ENCODE measurements at places on chromosomes 1 and 21.
A peak's percentile ranks its signal among the peaks of the same experiment; 100 is the strongest.

DNA sequence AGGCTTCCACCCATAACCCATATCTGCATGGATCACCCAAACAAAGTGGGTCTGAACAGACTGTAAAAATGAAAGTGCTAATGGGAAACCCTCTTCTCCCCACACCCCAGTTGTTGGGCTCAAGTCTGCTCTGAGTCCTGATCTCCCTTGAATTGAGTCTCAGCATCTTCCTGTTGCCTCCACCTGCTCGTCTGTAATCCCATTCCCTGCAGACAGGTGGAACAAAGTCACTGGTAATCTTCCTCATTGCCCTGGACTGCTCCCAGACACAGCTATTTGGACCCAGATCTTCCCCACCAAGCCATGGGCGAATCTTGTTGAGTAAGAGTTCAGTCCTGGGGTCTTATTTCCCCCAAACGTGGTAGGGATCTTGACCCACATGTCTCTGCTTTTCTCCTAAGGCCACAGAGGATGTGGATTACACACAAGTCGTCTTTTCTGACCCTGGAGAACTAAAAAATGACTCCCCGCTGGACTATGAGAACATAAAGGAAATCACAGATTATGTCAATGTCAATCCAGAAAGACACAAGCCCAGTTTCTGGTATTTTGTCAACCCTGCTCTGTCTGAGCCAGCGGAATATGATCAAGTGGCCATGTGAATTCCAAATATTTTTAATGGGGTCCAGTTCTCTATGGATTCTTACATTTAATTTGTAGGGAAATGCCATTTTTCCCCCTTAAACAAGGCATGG, 15.7 kb downstream of the AVPR1B start:
- DNase-seq = no peak

GRCh38 chr1:150765296-150765976, at the start of gene CTSS:
Gene CTSS, minus strand, starts transcription at chr1:150765778. Its CDS starts 1,015 bp downstream, at chr1:150764763.
- no peak for DNase-seq

- peak; percentile 63 for DNase-seq
Measured at GRCh38 chr1:107965110-107965991, at the start of gene VAV3. Gene VAV3, minus strand, starts transcription at chr1:107965180. Its CDS starts 311 bp downstream, at chr1:107964869.

DNA sequence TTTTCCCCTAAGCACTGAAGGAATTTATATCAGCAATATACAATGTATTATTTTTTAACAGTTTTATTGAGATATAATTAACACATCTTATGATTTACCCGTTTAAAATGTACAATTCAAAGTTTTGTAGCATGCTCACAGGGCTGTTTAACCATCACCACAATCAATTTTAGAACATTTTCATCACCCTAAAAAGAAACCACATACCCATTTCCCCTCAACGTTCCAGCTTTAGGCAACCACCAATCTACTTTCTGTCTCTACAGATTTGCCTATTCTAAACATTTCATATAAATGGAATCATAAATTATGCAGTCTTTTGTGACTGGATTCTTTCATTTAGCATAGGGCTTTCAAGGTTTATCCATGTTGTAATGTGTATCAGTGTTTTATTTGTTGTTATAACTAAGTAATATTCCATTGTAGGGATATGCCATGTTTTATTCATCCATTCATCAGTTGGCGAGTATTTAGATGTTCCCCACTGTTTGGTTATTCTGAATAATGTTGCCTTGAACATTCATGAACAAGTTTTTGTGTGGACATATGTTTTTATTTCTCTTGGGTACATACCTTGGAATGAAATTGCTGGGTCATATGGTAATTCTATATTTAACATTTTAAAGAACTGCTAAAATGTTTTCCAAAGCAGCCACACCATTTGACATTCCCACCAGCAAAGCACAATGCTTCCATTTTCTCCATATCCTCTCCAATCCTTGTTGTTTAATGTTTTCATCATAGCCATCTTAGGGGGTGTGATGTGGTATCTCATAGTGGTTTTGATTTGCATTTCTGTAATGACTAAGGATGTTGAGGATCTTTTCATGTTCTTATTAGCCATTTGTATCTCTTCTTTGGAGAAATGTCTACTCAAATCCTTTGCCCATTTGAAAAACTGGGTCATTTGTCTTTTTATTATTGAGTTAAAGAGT, 188.5 kb downstream of the TM2D1 start:
- DNase-seq = no peak

- DNase-seq = no peak
Measured at GRCh38 chr1:41496080-41497055, 11.9 kb upstream of the EDN2 start.

DNA sequence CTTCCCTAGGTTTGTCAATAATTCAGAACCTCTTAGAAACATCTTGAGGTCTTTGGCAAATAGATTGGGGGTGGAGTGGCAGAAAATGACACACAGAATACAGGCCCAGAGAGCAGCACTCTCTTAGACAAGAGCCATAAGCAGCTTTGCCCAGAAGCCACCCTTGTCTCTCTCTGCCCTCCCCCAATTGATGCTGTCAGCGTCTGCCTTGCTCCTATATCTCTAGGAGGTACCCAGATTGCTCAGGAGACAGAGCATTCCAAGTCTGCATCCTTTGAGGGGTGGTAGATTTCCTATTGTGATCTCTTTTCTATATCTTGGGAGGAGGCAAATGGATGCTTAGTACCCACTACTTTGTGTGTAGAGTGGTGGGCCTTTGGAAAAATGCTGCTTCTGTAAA, 1.8 kb downstream of the RGL1 start:
- no peak for DNase-seq

GRCh38 chr1:209485167-209485566, 98.3 kb upstream of the CAMK1G start:
- no peak for DNase-seq

- no peak for DNase-seq
Measured at GRCh38 chr1:73635021-73635420, 563.0 kb downstream of the LRRIQ3 start.

DNA sequence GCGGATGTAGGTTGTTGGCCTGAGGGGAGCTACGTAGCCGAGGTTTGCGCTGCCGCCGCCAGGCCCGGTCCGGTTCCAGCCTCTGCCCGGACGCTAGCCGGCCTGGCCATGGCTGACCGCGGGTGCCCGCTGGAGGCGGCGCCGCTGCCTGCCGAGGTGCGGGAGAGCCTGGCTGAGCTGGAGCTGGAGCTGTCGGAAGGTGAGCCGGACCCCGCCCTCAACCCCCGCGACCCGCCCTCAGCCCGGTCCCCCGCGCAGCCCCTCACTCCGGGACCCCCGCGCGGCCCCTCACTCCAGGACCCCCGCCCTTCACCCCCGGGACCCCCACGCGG, 299 bp downstream of the DIP2A start:
- no peak for DNase-seq

- no peak for DNase-seq
Measured at GRCh38 chr1:159180516-159180915, 9.1 kb downstream of the CADM3 start.

DNA sequence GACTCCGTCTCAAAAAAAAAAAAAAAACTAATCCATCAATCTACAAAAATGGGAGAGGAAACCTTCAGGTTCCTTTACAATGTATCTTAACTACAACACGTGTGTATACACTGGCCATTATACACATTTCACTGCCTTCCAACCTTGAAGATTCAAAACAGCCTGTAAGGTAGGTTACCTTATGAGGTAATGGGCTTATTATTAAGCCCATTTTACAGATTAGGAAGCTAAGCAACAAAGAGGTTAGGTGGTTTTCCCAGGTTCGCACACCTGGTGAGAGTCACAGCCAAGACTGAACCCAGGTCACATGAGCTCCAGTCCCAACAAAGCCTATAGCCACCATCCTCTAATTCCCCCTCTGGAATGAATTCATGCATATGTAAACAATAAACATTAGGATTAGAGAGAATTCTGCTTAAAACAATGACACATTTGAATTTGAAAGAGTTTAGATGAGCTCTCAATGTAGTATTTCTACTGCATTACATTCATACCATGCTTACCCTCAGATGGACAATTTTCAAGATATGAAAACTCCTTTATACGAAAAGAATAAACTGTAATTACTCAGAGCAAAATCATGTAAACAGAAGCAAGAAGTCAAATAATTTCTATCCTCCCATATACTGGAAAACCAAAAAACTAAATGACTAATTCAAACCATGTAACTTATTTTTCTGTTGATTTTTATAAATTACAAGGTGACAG, 54.8 kb downstream of the EIF4G3 start:
- DNase-seq = no peak

DNA sequence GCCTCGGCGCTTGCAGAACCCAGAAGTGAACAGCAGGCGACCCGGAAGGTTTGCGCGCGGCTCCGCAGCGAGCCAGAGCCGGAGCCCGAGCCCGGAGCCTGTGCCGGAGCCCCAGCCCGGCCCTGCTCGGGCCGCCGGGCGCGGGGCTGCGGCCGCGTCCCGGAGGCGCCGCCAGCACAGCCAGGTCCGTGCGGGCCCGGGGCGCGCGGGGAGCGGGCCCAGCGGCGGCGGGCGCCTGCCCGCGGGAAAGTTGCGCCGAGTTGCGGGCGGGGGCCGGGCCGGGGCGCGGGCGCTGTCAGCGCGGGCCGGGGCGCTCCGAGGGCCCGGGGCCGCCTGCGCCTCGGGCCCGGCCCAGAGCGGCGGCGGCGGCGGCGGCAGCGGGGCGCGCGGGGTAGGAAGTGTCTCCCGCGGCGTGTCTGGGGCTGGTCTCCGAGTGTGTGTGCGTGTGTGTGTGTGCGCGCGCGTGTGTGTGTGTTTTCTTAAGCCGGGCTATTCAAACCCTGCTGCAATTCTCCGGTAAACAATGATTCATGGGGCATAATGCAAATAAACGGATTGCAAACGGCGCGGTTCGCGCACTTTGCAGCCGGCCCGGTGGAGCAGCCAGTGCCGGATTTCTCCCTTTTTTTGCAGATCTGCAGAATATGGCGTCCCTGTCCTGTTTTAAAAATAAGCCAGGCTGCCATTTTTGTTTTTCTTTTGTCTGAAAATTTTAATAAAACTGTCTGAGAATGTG, at the start of gene ZNF362:
TSS of gene ZNF362 (plus strand) at position 22 of the 736 bp plus-strand sequence. CDS start 14,083 bp downstream, outside the sequence.
- DNase-seq = peak; percentile 54

DNA sequence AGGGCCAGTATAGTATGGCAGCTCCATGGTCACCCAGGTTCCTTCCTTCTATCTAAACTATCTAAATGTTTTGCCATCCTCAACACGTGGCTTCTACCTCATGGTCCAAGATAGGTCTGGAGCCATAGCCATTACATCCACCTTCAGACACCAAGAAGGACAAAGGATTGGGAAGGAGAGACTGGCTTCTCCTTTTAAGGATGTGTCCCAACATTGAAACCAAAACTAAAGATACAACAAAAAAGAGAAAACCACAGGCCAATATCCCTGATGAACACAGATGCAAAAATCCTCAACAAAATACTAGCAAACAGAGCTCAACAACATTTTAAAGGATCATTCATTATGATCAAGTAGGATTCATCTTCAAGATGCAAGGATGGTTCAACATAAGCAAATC, 24.8 kb downstream of the HSD11B1 start:
- no peak for DNase-seq

DNA sequence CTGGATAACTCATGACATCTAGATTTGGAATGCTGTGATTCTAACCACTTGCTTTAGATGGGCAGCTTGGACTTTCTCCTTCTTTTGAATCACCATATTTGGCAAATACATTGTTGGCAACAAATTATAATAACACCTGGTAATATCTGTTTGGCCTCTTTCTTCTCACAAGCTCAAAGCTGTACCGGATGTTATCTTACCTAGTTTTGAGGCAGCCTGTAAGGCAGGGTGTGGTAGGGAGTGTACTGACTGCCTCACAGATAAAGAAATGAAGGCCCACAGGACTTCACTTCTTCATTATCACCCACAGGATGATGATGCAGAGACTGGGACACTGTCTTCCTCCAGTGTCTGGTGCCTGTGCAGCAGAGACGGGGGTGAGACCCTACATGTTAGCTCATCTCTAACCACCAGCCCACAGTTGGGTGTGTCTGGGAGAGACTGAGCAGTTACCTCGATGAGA, 28.5 kb downstream of the TUFT1 start:
- peak; percentile 3 for DNase-seq

GRCh38 chr1:12185036-12185917, 18.5 kb downstream of the TNFRSF1B start:
- no peak for DNase-seq

GRCh38 chr1:57683037-57683942, 259.4 kb upstream of the DAB1 start:
- no peak for DNase-seq

DNA sequence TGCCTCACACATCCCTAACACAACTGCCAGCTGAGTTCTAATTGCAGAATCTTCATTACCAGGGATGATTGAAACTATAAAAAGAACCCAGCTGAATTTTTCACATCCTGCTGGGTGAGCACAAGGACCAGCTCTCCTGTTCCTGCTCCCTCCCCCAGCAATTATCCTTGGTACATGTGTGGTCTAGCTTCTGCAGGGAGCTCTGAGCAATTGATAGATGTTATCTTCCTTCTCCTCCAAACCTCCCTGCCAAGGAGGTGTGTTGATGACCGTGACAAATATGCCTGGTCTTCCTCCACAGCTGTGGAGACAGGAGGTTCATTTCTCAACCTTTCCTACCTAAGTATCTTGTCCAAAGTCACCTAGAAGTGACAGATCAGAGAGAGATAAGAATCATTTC, 65.3 kb upstream of the MAN1A2 start:
- DNase-seq = no peak

DNA sequence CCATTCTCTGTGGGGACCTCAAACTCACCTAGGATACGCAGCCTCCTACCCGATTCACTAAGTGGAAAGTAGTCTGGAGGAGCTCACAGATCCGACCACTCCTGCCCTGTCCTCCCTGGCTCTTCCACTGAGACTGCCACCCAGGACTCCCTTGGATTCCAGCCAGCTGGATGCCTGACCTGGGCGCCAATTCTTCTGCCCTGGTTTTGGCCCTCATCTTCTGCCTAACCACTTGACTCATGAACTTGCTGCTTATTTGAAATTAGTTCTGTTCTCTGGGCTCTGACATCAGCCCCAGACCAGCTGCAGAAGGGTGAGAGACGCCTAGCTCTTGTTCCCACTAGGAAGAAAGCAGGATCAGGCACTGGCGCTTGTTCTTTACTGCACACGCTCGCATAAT, 48.9 kb downstream of the SLC35D1 start:
- DNase-seq = no peak

DNA sequence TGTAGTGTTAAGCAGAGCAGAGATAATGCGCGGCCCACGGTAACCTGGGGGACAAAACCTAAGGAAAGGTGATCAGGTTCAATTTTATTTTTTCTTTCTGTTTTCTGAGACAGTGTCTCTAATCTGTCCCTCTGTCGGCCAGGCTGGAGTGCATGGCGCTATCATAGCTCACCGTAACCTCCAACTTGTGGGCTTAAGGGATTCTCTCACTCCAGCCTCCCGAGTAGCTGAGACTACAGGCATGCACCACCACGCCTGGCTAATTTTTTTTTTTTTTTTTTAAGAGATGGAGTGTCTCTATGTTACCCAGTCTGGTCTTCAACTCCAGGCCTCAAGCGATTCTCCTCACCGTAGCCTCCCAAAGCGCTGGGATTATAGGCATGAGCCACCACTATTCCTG, 724 bp upstream of the ANKRD35 start:
- no peak for DNase-seq

GRCh38 chr21:33069994-33070743, at the start of gene OLIG1:
Gene OLIG1, plus strand, starts transcription at chr21:33070141. Its CDS starts 106 bp downstream, at chr21:33070247.
- DNase-seq = peak; percentile 43

Measured in CD4-positive, alpha-beta T cell treated with Interferon gamma for 1 hour (primary cell).